ENCODE measurements at places on chromosomes 12 and 14.

- no peak for DNase-seq
Observed at GRCh38 chr14:34246206-34246605, 215.8 kb downstream of the SPTSSA start.

- no peak for DNase-seq
Observed at GRCh38 chr14:51360592-51360991, 120.5 kb downstream of the TMX1 start.

DNA sequence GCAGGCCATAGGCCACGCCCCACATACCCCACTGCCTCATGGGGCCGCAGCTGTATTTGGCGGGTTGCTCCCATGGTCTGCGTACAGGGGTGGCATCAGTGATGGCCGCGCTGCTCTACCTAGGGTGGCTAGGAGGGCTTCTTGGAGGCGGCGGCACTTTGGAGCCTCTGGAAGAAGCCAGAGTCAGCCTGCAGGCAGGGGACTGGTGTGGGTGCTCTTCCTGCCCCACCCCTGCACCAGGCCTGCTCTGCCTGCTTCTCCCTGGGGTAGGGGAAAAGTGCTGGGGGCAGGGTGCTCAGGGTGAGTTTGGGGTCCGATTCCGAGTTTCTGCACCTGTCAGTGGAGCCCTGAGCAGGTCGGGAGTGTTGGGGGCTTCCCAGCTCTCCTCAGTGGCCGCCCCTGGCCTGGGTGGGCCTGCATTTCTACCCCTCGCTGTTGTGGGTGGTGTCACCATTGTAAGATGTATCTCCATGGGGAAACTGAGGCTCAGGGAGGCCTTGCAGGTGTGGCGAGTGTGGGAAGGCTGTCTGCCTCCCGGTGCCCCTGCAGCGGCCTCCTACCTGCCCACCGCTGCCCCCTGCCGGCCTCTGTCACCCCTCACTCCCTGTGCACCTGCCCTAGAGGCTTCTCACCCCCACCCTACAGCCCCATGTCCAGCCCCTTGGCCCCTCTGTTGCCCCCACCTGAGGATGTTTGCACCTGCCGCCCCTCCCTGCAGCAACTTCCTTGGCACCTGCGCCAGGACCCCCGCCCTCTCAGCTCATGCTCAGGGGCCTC, 5.5 kb downstream of the CEP170B start:
- DNase-seq = no peak

GRCh38 chr14:74616996-74617700, 5.1 kb upstream of the LTBP2 start:
- DNase-seq = no peak

GRCh38 chr12:79547735-79548609, 142.8 kb downstream of the PAWR start:
- DNase-seq = peak; percentile 43

- DNase-seq = no peak
Observed at GRCh38 chr14:50403419-50403818, 6.7 kb upstream of the CDKL1 start.

DNA sequence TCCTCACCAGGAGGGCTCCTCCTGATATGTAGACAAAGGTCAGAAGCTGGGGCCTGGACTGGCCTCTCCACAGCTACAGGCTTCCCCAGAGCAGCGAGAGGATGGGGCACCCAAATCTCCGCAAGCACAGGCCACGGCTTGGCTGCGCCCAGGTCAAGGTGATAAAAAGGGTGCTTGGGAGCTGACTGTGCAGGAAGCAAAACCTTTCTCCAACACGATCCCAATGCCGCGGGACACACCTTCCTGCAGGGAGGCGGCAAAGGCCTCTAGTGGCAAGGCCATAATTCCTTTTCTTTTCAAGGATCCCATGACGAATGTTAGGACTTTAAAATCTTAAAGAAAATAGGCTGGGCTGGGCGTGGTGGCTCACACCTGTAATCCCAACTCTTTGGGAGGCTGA, 13.6 kb downstream of the ITPK1 start:
- DNase-seq = no peak

GRCh38 chr14:77344377-77344996, 23.7 kb downstream of the GSTZ1 start:
- DNase-seq = no peak

DNA sequence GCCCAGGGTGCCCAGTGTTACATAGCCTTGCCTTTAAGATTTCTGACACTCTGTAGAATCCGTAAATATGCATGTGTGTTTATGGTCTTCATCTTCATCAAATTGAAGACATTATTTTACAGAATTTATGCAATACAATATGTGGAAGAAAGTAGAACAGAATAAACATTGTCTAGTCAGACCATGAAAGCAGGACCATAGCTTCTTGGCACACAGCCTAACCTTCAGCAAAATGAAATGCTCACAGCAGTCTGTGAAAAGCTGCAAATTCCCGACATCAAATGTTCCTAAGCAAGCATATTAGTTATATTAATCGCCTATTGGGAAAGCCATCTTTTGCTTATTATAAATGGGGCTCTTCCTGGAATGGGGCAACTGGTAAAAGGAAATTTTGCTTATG, 111.3 kb upstream of the GARIN2 start:
- peak; percentile 34 for DNase-seq

DNA sequence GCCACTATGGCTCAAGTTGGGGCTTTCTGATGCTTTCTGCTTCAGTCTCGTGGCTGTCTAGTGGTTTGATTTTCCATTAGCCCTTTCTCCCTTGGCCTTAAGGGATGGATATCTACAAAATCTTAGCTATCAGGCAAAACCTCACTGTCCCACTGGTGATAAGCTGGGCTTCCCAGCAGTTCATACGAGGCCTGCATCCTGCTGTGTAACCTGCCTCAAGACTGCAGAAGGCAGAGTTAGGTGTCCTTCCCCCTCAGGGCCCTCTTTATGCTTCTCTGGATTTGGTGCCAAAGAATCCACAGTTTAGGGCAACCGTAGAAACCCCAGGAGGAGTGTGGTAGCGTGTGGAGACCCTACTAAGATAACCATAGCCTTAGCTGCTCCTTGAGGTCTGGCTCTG, 38.9 kb downstream of the ETV6 start:
- DNase-seq = no peak

- no peak for DNase-seq
Observed at GRCh38 chr14:103068351-103069073, 11.2 kb upstream of the CDC42BPB start.

GRCh38 chr14:91875525-91876286, 8.4 kb upstream of the TC2N start:
- no peak for DNase-seq

DNA sequence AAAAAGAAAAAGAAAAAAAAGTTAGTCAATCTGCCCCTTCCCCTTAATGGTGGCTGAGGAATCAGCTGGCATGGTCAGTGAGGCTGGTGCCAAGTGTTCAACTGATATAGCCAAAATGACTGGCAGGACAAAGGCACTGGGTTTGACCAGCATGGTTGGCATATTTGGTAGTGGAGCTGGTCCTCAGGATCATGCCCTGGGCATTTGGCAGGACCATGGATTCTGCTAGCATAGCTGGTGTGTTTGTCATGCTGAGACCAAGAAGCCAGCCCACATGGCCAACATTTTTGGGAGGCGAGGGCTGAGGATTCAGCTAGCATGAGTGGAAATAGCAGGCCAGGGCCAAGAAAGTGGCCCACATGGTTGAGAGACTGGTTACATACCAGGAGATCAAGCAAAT, 136.5 kb downstream of the FBXL14 start:
- DNase-seq = no peak

- DNase-seq = no peak
Observed at GRCh38 chr12:64450057-64450640, 1.8 kb upstream of the TBK1 start.

- DNase-seq = no peak
Observed at GRCh38 chr12:21627924-21628323, 23.3 kb upstream of the GYS2 start.

GRCh38 chr12:106900554-106900953, 55.2 kb upstream of the TMEM263 start:
- DNase-seq = no peak

DNA sequence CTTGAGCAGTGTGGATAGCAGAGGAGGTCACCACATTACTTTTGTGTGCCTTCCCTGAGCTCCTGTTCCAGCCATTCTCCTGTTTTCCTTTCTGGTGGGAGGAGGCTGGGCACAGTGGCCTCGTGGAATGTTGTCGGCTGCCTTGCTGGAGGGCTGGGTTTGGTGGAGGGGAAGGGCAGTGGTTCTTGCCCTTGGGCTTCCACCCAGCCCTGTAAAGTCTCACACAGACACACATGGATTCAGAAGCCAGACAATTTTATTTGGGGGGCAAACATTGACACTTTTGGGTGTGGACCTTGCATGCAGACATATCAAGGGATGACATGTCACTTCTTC, 866 bp downstream of the NPFF start:
- no peak for DNase-seq

DNA sequence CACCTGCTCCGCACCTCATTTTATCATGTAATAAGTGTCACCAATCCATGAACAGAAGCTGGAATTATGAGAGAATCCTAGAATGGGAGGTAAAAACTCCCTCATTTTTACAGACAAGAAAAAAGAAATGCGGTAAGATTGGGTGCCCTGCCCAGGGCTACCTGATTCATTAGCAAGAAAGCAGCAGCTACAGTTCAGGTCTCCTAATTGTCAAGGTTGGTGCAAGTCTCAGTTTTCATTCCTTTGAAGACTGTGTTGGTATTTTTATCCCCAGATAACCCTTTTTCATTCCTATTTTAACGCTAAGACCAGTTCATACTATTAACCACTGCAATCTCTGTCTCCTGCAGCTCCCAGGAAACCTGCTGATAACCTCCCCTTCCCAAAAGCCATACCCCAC, 6.9 kb downstream of the DUSP6 start:
- no peak for DNase-seq

- no peak for DNase-seq
Observed at GRCh38 chr12:132622437-132623071, 4.0 kb downstream of the P2RX2 start.

- DNase-seq = no peak
Observed at GRCh38 chr14:81205639-81206038, 15.1 kb downstream of the GTF2A1 start.

GRCh38 chr12:56629459-56630179, 507 bp downstream of the BAZ2A start:
- DNase-seq = peak; percentile 43

- DNase-seq = no peak
Observed at GRCh38 chr12:32043928-32044549, 62.6 kb upstream of the BICD1 start.

DNA sequence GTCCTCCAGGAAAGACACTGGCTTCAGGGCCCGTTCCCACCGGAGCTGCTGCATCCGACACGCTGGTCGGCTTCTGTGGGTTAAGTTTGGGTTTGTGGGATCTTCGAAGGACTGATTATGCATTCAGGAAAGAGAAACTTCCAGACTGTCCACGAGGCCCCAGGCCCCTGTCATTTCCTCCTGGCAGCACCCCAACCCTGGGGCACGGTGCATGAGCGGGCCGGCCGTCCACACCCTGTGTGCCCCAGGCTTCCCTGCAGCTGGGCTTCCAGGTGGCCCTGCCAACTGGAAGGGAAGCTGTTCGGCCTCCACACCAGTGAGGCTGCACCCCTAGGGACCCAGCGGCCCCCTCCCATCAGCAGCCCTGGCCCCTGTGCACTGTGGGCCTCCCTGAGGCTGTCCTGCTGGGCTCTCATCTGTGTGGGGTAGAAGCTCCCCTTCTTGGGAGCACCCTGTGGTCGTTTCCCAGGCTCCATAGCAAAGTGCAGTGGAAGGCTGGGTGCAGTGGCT, 9.3 kb upstream of the FBRSL1 start:
- DNase-seq = no peak

GRCh38 chr14:72594099-72594901, 299.6 kb downstream of the DPF3 start:
- DNase-seq = no peak

GRCh38 chr12:48764521-48764920, 24.4 kb downstream of the ADCY6 start:
- no peak for DNase-seq

DNA sequence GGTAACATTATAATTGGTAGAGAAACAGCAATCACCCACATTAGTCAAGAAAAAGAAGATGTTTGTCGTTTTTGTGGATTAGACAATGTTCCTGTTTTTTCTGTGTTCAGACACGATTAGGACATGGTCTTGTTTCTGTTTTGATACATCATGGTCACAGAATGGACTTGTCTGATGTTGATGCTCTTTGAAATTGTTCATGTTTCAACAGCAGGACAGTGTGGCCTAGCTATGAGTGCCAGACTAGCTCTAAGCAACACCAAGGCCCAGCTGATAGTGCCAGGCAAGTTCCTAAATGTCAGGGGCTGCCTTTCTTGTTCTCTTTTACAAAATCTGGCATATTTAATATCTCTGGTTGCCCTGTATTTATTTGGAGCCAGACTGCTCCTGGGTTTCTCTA, 40.9 kb upstream of the TOMM20L start:
- DNase-seq = no peak

DNA sequence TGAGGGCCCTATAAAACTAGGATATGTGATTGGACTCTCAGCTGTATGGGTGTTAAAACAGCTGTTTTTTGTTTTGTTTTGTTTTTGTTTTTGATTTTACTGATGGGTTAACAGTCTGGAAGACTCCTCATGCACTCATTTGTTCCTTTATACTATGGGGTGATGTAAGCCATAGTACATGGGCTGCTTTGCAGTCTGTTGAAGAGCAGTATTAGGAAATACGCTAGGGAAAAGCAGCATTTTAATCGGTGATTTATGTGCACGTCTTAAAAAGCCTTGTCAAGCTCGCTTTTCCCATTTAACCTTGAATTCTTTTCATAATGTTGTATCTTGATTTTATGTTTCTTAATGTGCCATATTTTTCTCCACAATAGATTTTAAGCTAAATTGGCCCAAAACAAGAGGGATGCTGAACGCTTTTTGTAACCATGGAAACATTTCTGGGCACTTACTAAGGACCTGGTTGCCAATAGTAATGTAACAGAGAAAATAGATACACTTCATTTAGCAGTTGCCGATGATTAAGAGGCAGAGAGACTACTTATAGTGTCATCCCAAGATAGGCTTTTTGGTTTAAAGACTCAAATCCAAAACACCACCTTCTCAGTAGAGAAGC, 244.0 kb downstream of the SNAPC1 start:
- DNase-seq = no peak

- DNase-seq = no peak
Observed at GRCh38 chr12:7005311-7005710, 13.0 kb downstream of the LPCAT3 start.

GRCh38 chr12:15770021-15770420, 19.2 kb downstream of the EPS8 start:
- DNase-seq = no peak

DNA sequence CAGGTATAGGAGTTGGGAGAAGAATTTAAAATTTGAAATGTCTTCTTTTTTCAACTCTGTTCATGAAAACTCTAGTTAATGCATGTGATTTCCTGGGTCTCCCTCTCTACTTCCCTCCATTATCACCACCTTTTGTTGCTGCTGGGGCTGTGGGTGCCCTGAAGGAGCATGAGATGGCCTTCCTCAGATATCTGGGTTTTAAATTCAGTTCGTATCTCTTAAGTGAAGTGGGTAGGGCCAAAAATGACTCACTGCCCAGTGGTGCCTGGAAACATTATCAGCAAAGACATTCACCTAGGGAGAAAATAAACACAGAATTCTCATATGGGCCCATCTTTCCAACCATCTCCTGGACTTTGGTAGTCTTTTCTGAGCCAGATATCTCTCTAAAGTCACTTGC, 234.9 kb upstream of the PLEKHG7 start:
- no peak for DNase-seq
